Stimulated activated CD8-positive, alpha-beta memory T cell treated with anti-CD3 and anti-CD28 coated beads, Interleukin-7, amount 100 ng/mL, for 1 hour (primary cell): ENCODE measurements at places on chromosomes 5 and 9.
A peak's percentile ranks its signal among the peaks of the same experiment; 100 is the strongest.

GRCh38 chr5:150461231-150461630 is 11.7 kb upstream of the RPS14 start:
- DNase-seq: no peak

DNA sequence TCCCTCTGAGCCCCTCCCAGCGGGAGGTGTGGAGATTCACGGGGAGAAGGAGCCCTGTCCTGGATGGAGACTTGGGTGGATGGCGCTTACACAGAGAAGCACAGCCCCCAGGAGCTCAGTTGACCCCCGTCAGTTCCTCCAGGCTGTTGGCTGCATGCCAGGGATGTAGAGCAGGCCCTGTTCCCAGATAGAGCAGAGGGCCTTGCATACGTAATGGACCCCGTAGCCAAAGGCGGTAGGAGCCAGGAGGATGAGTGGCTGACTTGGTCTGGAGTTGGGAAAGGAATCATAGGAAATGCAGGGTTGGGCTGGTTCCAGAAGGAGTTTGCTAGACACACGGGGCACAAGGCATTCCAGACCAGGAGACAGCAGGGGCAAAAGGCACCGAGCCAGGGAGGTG is 2.5 kb downstream of the PMPCA start:
- DNase-seq: no peak

DNA sequence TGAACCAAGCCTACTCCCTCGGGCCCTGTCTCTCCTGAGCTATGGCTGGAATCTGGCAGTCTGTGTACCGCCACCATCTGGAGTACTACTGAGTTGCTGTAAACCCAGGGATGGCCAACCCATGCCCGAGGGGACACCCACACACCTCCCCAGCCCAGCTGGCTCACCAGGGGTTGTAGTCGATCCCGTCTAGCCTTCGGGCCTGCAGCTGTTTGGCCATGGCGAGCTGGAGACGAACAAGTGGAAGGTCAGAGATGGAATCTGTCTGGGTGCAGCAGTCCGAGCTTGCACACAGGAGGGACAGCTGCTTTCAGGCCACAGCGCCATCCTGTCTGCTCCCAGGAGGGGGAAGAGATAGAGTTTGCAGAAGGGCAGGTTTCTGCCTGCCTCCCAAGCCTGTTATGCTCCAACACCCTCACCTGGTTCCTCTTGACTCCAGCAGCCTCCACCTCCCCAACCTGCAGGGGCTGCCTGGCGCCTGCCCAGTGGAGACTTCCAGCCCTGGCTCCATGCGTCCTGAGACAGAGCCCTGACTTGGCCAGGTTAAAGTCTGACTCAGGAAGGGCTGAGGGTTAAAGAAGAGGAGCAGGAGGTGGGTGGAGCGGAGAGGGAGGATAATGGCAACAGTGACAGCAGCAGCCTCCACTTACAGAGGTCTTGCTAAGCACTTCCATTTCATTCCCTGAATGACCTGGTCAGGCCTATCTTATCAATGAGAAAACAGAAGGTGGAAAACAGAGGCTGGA is 15.8 kb upstream of the SPOUT1 start:
- DNase-seq: no peak

DNA sequence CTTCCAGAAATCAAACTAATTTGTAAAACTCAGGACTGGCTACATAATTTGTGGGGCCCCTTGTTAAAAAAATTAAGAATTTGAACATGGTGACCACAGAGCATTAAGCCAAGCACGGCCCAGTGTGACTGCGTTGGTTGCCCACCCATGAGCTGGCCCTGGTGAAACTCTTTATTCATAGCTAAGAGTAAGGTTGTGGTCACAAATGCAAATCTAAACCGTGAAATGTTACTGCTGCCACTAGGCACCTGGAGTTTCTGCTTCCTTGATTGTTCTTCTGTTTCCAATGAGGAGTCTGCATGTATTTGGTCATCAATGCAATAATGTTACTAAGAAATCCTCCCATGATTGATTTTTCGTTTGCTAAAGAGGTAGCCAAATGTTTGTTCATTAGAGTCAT is 4.2 kb downstream of the GCNT1 start:
- no peak for DNase-seq

DNA sequence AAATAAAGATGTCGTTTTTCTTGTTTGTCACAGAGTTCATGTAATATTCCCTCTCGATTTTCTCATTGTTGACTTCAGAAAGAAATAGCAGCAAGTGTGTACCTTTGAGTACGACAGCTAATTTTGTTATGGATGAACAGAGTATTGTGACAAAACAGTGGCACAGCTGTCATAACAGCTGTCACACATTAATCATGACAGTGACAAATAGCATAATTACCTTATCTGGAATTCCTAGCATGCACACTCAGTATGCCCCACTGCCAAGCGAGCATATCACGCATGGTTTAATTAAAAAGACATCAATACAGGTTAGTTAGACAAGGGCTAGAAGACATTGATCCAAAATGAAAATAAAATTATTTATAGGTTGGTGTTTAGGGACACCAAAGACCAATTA is 375.1 kb downstream of the SPATA31D1 start:
- no peak for DNase-seq

- no peak for DNase-seq
Observed at GRCh38 chr5:35869685-35870277, 13.1 kb downstream of the IL7R start.

GRCh38 chr9:73348471-73348870 is 196.8 kb downstream of the ANXA1 start:
- no peak for DNase-seq

DNA sequence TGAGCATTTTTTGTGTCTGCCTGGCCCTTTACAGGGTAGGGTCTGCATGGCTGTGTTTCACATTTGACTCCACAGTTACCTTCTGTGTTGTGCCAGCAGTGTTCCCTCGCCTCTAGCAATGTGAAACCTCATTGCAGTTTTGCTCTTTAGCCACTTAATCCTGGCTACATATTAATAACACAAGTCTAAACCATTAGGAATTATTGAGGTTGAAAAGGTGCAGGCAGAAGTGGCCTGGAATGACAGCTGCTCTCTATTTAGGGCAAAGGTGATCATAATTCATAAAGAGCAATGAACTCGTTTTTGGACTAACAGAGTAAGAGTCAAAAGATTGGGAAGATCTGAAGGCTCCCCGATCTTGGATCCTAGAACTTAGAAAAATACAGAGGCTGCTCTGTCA is 176.7 kb upstream of the RAD23B start:
- DNase-seq: no peak

DNA sequence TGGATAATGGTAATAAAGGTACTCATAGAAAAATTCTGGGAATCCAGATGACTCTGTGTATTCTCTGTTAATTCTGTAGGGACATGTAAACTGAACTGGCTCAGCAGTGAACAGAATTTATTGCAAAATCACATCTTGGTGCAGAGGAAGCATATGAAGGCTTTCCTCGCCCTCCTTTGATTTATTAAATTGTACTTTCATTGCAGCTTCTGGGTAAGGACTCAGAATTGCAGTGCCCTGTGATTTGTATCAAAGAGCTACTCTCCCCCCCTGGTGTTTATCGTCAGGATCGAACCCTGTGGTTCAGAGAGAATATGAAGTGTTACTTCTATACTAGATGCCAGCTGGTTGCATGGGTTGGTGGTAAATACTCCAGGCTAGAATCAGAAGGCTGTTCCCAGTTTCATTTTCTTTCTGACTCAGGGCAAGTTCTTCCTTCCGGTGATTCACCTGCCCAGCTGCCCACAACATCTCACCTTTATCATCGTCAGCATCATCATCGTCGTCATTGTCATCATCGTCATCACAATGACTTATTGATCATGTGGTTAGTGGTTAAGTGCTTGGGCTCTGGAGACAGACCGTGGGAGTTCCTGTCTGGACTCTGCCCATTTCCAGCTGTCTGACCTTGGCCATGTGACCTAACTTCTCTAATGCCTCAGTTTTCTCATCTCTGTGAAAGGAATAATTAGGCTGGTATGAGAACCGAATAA is 238.8 kb downstream of the ARHGAP26 start:
- DNase-seq: peak; percentile 41

GRCh38 chr5:76040806-76041205 is 42.4 kb upstream of the SV2C start:
- no peak for DNase-seq

- peak; percentile 12 for DNase-seq
Observed at GRCh38 chr5:174910245-174910737, 185.9 kb downstream of the MSX2 start.

GRCh38 chr5:101664071-101664791 is 631.9 kb downstream of the SLCO4C1 start:
- no peak for DNase-seq

DNA sequence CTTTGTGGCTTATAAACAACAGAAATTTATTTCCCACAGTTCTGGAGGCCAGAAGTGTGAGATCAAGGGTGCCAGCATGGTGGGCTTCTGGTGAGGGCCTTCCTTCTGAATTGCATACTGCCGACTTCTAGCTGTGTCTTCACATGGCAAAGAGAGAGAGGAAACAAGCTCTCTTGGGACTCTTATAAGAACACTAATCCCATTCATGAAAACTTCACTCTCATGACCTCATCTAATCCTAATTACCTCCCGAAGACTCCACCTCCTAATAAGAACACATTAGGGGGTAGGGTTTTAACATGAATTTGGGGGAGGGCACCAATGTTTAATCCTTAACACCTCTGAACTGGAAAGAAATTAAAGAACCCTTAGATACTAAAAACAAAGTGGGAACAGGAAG is 75.9 kb upstream of the MINAR2 start:
- DNase-seq: no peak

GRCh38 chr9:114738581-114739316 is 56.8 kb upstream of the TEX48 start:
- DNase-seq: peak; percentile 43

DNA sequence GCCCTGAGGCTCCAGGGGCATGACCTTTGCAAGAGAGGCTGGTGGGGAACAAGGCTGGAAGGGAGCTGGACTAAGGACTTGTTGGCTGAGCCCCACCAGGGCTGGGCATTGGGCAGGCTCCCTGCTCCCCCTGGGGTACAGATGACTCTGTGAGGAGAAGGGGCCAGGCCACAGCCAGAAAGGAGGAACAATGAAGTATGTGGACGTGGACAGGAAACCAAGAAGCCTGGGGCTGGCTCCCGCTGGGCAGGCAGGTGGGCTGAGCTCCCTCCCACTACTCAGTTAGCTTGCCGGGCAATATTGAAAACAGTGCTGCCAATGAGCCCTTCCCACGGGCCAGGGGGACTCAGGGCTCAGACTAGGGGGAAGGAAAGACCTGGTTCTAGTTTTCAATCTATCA is 66.1 kb upstream of the SPTLC1 start:
- no peak for DNase-seq

DNA sequence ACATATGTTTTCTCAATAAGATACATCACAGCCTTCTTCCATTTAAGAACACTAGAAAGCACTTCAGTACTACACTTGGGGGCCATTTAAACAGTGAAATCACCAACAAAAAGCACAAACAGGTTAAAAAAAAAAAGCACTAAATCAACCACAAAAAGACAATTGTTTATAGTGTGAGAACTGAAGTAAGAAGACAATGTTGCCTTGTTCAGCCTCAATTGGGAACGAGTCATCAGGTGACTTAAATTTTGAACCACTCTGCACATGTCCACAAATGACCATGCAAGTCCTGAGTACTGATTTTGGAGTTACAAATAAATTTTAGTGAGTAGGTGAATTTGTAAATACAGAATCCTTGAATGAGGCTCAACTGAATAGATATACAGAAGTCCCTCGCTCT is 37.2 kb upstream of the HNRNPA0 start:
- no peak for DNase-seq

GRCh38 chr9:125646621-125647100 is 60.3 kb downstream of the MAPKAP1 start:
- no peak for DNase-seq

DNA sequence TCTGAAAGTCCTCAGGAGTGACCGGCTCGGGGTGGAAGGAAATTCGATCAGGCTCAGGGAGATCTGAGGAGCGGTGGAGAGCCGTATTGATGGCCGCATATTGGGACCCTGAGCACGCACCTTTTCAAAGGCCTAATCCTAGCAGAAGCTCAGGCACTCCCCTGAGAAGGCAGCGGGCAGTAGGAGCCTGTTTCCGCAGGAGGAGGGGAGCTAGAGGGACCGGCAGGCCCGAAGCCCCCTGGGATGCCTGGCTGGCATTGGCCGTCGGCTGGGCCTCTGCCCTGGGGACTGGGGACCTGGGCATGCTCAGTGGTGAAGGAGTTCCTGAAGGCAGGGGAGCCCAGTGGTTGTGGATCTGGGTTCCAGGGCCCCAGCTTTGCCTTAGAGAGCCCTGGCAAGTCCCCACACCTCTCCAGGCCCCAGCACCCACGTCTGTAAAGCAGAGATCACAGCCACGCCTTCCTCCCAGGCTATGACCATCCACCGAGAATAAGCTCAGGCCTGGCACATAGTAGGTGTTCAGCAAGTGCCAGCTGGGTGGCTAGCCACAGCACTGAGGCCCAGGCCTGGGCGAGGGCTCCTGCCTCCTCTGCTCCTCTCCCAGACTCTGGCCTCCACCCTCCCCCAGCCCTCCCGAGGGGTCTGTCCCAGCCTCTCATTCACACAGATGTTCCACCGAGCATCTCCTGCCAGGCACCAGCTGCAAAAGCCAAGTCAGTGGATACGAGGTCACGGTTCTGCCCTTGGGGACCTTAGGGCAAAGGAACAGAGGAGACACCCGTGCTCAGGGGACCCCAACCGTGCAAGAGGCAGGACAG is 17.2 kb upstream of the QRFP start:
- no peak for DNase-seq

- no peak for DNase-seq
Observed at GRCh38 chr5:172144931-172145869, 42.8 kb downstream of the STK10 start.

DNA sequence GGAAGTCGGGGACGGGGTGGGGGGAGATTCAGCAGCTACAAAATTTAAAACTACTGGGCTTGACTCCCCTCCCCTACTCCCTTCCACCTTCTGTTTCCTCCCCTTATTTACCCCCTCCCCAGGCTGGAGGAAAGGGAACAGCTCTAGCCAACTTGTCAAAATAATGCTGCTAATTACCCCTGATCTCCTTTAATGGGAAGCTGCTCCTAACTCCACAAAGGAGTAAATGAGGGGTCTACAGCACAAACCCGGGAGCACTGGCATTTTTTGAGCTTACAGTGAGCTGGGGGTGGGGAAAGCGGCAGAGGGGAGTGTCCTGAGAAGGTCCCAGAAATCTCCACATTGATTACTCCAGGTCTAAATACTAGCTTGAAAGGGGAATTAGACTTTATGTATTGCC is 3.1 kb downstream of the PTCH1 start:
- DNase-seq: no peak

- DNase-seq: no peak
Observed at GRCh38 chr5:10800852-10801251, 39.8 kb upstream of the DAP start.
